Posterior cingulate gyrus (tissue), 11 donors: ENCODE measurements at places on chromosomes 5 and 9.

DNA sequence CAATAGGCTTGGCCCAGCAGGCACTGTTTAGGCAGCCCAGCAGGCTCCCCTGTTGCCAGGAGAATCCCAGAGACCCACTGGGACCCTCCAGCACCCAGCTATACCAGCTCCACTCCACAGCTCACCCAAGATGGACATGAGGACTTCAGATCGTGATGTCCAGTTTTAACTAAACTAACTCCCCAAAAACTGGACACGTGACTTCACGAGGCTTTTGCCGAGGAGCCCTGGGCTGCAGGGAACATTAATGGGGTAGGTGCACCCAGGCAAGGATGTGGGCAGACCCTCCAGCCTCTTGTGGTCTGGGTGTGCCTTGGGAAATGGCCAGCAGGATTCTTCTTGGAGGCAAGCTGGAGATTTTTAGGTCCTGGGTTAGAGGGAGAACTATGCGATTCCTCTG is 8.9 kb upstream of the NKD2 start:
- no peak for DNase-seq

DNA sequence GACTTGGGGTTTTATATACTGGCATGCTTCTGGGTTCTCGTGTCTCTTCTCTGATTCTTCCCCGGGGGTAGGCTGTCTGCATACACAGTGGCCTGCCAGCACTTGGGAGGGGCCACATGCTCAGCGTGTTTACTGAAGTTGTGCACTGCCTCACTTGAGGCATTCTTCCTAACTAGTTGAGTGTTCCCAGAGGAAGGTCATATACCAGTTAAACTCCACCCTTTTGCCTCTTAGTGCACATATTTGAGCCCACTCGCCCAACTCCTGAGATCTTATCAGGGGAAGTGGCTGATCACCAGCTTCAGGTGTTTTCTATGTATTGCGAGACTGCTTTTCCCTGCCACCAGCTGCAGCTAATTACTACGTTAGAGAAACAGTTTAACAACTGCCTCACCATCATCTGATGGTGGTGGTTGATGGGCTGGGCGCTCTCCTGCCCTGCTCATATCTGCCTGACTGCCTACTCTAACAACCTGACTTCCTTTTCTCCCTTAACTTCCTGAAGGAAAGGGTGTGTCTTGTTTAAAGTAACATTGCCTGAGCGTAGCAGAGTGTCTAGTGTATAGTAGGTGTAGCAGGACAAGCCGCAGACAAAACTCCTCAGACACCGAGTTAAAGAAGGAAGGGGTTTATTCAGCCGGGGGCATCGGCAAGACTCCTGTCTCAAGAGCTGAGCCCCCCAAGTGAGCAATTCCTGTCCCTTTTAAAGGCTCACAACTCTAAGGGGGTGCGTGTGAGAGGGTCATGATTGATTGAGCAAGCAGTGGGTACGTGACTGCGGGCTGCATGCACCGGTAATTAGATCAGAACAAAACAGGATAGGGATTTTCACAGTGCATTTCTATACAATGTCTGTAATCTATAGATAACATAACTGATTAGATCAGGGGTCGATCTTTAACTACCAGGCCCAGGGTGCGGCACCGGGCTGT is 60.1 kb upstream of the CLINT1 start:
- DNase-seq, result no peak

GRCh38 chr5:134020188-134020587 is 15.4 kb upstream of the VDAC1 start:
- no peak for DNase-seq

DNA sequence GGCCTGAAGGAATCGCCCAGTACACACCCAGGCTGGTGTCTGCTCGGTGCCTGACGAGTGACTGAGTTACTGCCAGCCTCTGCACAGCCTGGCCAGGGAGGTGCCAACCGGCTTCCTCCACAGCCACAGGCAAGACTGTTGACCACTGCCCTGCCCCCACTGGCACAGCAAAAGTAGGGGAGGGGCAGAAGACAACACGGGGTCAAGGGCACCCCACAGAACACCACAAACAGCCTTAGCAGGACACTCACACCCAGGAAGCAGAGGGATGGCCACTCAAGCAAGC is 722 bp upstream of the LHX3 start:
- no peak for DNase-seq

DNA sequence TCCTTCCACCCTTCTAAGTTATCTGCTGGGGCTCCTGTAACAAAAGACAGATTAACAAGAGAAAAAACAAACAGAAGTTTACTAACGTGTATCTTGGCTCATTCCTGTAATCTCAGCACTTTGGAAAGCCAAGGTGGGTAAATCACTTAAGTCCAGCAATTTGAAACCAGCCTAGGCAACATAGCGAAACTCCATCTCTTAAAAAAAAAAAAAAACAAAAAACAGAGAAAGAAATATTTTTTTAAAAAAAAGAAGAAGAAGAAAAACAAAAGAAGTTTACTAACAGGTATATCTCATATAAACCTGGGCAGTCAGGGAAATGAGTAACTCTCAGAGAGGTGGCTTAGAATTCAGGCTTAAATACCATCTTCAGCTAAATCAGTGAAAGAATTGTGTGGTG is 10.3 kb upstream of the NDFIP1 start:
- DNase-seq, result no peak

- peak; percentile 74 for DNase-seq
Measured at GRCh38 chr9:136339173-136339957, 12.0 kb downstream of the GPSM1 start.

- no peak for DNase-seq
Measured at GRCh38 chr5:128905568-128906110, 59.6 kb upstream of the SLC27A6 start.

DNA sequence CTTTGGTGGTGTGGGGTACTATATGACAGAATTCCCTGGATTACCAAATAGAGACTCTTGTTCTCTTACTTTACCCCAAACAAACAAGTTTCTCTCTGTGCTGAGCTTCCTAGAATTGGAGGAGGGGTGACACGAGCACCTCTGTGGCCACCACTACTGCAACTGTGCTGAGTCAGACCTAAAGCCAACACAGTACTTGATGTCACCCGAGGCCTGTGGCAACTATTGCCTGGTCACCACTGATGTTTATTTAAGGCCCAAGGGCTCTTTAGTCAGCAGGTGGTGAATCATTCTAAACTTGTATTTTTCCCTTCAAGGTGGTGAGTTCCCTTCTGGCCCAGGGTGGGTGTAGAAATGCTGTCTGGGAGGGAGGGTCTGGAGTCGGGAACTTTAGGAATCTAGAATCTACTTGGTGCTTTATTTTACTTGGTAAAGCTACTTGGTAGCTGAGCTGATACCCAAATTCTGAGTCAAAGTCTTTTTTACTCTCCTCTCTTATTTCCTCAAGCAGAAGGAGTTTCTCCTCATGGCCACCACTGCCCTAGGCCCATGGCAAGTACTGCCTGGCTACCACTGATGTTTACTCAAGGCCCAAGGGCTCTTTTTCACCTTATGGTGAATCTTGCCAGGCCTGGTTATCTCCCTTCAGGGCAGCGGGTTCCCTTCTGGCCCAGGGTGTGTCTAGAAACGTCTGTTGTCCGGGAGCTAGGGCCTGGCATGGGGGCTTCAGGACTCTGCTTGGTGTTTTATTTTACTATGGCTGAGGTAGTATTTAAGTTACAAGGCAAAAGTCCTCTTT is 9.8 kb downstream of the LURAP1L start:
- DNase-seq, result no peak

GRCh38 chr5:153767221-153768188 is 271.2 kb downstream of the FAM114A2 start:
- DNase-seq, result no peak
